ENCODE measurements at places on chromosomes 12 and 14.
A peak's percentile ranks its signal among the peaks of the same experiment; 100 is the strongest.

DNA sequence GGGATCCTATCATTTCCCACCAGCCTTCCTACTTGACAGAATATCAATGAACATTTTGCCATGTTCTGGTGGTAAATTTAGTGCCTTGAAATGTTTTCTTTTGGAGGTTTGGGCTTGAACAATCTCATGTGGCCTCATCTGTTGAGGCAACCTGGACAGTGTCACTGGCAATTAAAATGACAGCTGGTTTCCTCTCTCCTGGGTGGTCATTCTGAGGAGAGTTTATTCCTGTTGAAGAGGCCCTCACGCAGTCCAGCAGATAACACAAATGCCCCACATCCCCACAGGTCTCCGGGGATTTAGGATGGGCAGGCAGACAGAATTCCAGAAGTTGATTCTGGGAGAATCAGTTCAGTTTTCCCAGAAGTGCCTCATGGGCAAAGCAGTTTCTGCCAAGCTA lies 41.9 kb downstream of the MMAB start:
- no peak for DNase-seq

DNA sequence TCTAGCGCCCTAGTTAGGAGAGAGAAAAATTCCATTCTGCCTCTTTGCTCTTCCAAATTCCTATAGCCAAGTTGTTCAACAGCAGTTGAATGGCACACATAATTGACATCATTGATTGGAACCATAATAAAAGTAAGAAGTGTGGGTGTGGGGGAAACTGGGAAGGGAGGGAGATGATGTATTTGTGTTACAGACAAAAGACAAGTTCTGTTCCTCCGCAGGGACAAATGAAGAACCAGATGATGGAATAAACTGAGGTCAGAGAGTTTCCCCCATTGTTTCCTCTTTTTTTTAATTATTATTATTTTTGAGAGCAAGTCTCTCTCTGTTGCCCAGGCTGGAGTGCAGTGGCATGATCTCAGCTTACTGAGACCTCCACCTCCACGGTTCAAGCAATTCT lies 34.9 kb downstream of the GDF11 start:
- no peak for DNase-seq

DNA sequence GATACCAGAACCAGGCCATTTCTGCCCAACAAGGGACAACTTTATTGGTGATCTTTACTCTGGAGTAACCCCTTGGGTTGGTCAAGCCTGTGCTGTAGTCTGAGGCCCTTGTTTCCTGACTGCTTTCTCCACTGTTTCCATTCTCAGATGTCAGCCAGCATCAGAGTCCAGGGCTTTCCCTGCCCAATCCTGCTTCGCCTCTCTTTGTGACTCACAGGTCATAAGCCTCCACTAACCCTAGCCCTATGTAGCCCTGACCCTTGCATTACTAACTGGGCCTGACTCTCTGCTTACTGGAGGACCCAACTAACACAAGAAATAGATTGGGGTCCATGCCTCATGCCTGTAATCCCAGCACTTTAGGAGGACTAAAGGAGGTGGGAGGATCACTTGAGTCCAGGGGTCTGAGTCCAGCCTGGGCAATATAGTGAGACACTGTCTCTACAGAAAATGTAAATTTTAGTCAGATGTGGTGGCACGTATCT lies 8.6 kb upstream of the SNRNP35 start:
- no peak for DNase-seq

GRCh38 chr12:128361400-128361995 lies 94.5 kb downstream of the TMEM132C start:
- no peak for DNase-seq

- no peak for DNase-seq
These were observed 3.0 kb downstream of the INF2 start for GRCh38 chr14:104692261-104692938.

GRCh38 chr12:78878459-78878858 lies 13.9 kb downstream of the SYT1 start:
- DNase-seq = no peak

- no peak for DNase-seq
These were observed 9.7 kb upstream of the POP5 start for GRCh38 chr12:120590741-120591407.

GRCh38 chr14:103871596-103872480 lies 24.5 kb upstream of the PPP1R13B start:
- peak; percentile 91 for DNase-seq

GRCh38 chr12:112677050-112677765 lies 114.3 kb upstream of the RPH3A start:
- no peak for DNase-seq

DNA sequence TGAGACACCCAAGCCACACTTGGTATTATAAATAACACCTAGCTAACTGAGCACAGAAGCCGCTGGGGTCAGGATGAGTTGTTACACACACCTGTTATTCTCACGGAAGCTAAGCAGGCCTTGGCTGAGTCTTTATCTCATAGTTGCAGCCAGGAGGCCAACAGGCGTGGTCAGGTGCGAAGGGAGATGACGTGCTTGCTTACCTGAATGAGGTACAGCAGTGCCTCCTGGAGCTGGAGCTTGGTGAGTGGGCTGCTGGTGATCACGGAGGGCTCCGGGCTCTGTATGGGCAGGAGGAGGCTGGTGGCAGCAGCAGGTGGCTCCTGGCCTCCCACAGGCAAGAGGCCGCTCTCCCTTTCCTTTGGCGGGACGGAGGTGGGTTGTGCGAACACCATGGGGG lies 30.4 kb upstream of the CACNA2D4 start:
- DNase-seq = no peak

DNA sequence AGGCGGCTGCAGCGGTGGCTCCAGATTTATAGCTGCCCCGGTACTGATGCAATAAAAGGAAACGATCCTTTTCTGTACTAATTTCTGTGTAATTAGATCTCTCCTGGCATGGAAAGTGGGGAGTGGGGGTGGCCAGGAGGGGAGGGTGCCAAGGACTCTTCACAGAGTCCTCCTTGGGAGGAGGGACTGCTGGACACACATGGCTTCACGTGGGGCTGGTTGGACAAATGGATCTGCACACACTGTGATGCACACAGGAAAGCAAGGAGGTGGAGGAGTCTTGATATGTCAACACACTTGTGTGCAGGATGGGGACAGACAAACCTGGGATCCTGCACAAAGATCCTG lies 23.8 kb upstream of the ATP5MC2 start:
- no peak for DNase-seq

DNA sequence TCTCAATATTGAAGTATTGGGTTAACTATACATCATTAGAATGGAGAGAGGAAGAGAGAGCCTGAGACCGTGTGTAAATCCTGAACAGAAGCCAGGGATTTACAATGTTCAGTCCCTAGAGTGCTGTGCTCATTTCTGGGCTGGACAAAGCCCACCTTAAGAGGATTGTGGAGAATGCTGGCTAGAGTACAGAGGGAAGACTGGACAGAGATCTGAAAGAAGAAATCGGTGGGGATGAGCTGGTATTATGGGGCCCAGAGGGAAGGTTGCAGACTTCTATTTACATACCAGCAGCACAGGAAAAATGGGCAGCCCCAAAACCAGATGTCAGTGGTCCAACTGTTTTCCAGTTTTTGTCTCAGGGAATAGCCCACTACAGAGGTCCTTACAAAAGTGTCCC lies 42.3 kb downstream of the RTN1 start:
- no peak for DNase-seq

DNA sequence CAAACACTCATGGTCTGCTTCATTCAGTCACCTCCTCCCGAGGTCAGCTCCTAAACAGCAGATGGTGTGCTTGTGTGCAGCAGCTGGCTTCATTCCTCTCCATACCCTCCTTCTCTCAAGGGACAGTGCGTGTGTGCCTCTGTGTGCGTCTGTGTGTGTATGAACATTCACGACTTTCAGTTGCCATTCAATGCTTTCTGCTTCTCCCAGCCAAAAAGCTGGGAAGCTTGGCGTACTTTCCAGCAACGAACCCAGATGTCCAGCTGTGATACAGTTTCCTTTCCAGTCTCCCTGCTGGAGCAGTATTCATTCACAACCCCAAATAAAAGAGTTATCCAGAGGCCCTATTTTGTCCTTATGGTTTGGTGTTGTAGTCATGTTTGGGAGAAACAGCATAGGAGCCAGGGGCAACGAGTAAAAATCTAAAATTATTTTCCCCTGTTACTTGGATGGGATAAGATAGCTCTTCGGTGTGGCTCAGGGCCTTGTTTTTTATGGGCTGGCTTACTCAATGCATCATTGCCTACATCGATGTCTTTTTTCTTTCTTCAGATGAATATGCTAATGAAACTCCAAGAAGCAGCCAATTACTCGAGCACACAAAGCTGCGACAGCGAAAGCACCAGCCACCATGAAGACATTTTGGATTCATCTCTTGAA lies 379.3 kb downstream of the NAV3 start:
- DNase-seq = no peak

DNA sequence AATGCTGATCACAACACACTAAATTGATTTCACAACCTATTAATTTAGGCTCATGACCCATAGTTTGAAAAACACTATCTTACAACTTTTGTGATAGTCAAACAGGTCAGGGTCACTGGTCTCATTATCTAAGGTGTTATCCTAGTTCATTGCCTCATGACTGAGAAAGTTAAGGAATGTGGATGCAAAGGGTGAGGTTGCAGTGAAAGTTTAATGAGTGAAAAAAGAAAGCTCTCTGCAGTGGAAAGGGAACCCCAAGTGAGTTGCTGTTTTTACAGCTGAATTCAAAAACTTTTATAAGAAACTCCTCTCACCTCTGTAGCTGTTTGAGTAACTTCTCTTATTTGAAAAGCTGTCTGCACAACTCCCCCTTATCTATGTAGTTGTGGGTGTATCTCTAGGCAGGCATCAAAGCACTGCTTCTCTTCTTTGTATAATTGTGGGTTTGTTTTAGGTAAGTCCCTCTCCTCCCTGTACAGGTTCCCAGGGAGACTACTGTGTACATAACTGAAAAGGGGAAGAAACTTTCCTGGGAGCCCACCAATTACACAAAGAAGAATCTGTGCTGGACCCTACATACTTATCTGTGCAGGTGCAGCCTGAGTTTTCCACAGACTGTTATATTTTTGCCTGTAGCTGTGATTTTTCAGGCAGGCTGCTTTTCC lies 18.9 kb downstream of the DNAL1 start:
- no peak for DNase-seq

GRCh38 chr12:131959641-131960589 lies 10.2 kb downstream of the EP400 start:
- no peak for DNase-seq

GRCh38 chr14:63603749-63604277 lies 37.9 kb downstream of the WDR89 start:
- no peak for DNase-seq

- no peak for DNase-seq
These were observed 54.3 kb downstream of the DRAM1 start for GRCh38 chr12:101931498-101932326.

GRCh38 chr12:96846293-96846692 lies 60.8 kb upstream of the NEDD1 start:
- DNase-seq = no peak

DNA sequence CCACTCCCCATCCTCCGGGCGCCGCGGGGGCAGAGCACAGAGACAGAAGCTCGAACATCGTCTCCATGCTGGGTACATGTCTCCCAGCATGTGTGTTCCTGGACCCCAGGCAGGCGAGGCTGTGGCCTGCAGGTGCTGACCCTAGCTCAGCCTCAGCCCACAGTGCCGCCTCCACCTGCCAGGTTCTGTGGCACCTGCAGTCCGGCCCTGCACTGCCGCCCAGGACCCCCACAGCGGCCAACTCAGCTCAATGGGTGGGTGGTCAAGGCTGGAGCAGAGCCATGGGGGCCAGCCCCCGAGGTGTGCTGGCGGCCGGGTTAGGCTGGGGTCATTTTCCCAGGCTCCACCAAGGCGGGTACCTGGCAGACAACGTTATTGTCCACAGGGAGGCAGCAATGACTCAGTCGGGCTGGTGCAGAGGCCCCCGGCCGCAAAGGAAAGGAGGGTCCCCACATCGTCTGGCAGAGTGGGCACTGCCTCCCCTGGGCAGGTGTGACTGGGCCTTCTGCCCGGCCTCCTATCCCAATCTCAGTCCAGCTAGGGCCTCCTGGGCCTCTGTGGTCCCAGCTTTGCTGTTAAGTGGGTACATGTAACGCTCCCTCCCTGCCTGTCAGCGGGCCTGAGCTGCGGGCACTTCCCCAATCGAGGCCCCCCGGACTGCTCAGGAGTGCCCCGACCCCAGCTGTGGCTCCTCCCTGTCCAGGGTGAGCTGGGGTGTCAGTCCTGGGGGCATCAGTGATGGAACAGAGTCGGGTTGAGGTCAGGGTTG lies 20.2 kb upstream of the NUDT14 start:
- DNase-seq = no peak

DNA sequence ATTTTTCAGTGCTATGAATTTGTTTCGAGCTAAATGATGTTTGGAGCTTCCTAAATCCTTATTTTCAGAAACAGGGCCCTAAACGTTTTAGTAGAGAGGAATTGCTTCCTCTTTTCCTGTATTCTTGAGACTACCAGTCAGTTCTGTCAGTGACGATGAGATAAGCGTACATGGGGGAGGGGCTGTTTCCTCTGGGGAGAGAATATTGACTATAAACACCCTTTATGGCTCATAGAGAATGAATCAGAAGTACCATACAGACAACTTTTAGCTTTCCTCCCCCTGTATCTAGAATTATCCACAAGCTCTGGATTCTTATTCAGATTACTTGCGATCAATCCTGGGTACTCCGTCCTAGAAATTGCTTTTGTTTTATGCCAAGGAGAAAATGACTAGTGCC lies 5.1 kb downstream of the TBK1 start:
- DNase-seq = no peak

DNA sequence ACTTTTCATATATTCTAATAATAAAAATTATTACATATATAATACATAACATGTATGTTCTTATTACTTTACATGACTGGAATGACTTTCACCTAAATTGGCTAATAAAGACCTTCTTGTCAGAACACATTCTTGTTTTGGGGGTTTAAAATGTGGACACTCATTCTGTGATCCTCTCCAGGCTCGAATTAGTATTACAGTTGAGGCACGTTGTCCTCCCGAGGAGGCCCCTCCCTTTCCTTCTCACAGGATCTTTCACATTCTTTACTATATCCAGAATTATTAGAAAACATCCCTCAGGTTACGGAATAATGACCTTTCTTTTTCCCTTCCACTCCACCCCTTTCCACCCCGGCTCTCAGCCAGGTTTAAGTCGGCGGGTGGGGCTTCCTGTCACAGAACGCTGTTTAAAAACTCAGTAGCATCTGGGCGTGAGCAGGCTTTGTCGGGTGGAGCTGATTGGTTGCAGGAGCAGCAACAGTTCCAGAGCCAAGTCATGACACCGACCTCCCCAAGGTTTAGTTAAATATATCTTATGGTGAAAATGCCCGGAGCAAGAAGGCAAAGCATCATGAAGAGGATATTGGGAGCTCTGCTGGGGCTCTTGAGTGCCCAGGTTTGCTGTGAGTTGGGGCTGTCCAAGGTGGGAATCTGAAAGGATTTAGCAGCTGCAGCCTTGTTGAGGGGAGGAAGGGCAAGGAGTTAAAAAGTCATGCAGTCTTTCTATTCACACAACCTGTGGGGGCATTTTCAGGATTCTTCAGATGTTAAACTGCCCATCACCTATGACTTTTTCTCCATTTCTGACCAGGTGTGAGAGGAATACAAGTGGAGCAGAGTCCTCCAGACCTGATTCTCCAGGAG lies 396.7 kb upstream of the OR4E1 start:
- peak; percentile 54 for DNase-seq

GRCh38 chr12:116194935-116195431 lies 82.5 kb downstream of the MED13L start:
- peak; percentile 63 for DNase-seq

Measured in stimulated activated CD8-positive, alpha-beta memory T cell treated with anti-CD3 and anti-CD28 coated beads, Interleukin-4, amount 100 ng/mL, for 48 hours (primary cell).